ENCODE measurements at places on chromosomes 7 and 10.

DNA sequence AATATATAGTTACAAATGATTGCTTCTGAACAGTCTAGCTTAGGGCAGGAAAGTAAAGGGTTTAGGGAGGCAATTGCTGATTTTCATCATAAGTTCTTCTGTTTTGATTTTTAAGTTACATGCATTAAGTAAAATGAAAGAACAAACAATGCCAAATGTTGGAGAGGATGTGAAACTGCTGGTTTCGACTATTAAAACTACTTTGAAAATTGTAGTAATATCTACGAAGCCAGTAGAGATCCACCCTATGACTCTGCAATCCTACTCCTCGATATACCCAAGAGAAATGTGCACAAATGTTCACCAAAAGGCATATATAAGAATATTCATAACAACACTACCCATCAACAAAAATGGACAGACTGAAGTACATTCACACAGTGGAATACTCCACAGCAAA is 24.3 kb downstream of the PDZD8 start:
- DNase-seq = no peak

DNA sequence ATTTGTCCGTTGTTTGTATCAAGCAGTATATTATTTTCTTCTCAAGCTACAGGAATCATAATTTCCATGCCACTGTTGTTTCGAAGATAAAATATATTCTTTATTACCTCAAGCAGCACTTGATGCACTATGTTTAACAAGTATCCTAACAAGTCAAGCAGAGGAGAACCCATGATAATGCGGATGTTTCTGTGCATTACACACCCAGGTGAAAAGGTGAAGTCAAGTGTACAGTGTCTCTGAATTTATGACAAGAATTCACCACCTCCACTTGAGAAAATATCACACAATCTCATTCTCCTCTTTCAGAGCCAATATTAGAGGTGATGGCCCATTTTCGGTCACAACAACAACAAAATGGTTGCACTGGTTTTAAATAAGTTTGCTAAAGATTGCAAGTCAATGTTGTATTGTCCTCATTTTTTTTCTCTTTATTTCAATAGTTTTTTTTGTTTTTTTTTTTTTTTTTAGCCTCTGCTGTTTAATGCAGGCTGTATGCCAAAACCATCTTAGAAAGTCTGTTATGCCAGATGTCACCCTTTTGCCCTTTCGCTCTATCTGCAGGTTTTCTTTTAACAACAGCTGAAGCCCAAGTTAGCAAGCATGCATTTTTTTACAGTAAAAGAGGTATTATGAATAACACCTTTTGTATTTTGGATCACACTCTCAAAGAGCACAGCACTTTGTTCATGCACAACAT is 568.7 kb upstream of the LRRN3 start:
- no peak for DNase-seq

DNA sequence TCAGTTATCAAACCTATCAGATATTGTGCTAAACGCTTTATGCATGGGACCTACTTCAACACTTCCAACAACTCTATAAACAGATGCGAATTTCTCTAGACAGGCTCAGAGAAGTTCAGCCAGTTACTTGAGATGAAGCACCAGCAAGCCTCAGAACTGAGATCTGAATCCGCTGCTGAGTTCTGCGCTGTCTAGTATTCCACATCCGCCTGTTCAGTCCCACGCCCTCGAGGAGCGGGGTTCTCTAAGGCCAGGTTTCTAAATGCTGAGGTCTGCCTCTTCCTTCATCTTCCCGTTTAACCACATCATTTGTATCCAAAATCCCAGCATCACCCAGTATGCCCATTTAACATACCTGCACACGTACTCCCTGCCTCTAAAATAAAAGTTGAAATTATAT is 297.8 kb upstream of the ZNF32 start:
- DNase-seq = no peak

GRCh38 chr7:99203092-99203491 is 4.8 kb downstream of the KPNA7 start:
- no peak for DNase-seq

GRCh38 chr7:12685550-12685949 is 1.9 kb upstream of the ARL4A start:
- DNase-seq = peak; percentile 44

DNA sequence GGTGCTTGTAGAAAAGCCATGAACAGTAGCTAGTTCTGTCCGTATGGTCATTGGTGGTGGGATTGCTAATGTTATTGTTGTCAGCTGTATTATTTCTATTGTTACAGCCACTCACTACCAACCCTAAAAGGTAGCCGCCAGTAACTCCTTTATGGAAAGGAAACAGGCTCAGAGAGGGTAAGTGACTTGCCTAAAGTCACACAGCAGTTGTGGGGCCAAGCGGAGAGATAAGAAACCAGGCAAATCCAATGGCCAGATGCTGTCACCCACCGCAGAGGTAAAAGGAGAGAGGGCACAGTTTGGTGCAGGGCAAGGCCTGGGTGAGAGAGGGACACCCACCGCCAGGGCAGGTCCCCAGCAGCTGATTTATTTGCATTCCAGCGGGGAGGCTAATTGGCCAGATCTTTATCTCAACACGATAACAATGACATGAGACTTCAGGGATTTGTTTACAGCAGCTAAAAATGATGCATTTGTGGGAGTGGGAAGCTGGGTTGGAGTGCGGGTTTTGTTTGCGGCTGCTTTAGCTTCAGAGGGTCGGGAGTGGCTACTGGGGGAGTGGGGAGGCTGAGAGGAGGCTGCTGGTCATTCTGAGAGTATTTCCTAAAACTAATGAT is 8.6 kb upstream of the NKX2-3 start:
- no peak for DNase-seq

GRCh38 chr7:100854146-100854895 is 1.8 kb downstream of the SLC12A9 start:
- DNase-seq = no peak

- peak; percentile 1 for DNase-seq
Measured at GRCh38 chr10:111598433-111599059, 521.7 kb downstream of the ADRA2A start.

DNA sequence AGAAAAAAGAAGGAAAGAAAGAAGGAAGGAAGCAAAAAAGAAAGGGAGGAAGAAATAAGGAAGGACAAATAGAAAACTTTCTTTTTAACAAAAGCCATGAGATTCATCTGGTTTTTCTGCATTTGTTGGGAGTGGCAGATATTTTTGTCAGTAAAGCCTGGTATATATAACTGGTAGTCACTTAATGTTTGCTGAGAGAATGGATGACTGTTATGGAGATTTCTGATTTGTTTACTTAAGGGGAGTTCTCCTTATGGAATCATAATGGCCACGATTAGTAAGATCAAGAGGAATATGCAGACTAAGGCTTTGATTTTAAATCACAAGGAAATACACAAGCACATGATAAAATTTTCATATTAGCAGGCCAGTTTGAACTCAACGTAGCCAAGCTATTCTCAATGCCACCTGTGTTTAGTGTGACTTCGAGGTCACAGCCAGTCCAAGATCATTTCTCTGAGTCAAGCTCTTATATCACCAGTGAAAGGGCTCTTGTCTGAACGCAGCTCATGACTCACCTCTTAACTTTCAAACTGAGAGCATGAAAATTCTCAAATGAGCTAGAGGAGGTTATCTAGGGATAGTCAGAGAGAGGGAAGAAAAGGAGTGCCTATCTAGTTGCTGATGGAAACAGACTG is 445.1 kb upstream of the ZMIZ1 start:
- no peak for DNase-seq

- no peak for DNase-seq
Measured at GRCh38 chr7:25752967-25753791, 398.8 kb upstream of the NFE2L3 start.

DNA sequence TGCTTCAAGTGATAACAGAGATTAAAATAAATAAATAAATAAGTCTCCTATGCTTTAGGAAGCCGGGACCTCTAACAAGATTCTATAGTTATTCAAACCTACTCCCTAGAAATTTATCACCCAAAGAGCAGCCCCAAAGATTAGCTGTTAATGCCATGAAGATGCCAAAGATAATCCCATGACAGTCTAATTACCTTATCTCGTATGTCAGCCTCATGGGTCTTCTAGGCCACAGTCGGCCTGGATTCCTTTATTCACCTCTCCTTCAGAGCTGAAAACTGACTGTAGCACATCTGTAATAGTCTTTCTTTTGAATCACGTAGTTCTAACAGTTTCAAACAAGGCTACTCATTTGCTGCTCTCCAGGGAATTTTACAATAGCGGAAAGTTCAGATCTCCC is 24.2 kb downstream of the COL1A2 start:
- no peak for DNase-seq

DNA sequence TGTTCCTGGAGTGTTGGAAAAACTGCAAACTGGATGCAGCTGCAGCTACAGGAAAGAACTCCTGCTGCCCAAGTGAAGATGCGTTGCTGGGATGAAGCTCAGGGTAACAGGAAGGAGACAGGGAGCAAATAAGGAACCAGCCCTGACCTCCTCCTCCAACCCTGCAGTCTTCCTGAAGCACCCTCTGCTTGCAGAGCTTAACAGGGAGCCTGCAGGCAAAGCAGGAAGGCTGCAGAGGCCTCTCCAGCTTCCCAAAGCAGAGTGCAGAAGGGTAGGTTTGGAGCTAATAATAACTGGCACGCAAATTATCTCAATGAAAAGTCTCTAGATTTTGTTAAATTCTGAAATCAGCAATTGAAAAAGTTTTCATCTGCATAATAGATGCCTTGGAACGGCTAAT is 92.5 kb downstream of the SORCS1 start:
- DNase-seq = no peak

DNA sequence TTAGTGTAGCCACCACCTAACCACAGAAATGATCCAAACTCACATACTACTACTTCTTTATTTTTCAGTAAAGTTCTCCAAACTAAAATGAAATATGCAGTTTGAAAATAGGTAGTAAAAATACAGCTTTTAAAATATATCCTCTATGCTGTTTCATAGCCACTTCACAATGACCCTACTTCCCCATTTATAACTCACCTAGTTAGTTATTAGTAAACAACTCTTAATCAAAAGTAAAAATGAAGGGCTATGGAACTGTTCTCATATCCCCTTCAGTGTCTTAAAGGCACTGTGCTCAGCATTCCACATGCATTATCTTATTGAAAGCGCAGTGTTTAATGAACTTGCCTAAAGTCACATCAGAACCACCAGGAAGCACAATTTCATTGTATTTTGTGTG is 43.5 kb downstream of the KMT2C start:
- no peak for DNase-seq

- peak; percentile 9 for DNase-seq
Measured at GRCh38 chr10:59865101-59865500, 41.3 kb downstream of the CCDC6 start.
